NCI-H2107 (cell line): ENCODE measurements at places on chromosomes 6 and 20.

DNA sequence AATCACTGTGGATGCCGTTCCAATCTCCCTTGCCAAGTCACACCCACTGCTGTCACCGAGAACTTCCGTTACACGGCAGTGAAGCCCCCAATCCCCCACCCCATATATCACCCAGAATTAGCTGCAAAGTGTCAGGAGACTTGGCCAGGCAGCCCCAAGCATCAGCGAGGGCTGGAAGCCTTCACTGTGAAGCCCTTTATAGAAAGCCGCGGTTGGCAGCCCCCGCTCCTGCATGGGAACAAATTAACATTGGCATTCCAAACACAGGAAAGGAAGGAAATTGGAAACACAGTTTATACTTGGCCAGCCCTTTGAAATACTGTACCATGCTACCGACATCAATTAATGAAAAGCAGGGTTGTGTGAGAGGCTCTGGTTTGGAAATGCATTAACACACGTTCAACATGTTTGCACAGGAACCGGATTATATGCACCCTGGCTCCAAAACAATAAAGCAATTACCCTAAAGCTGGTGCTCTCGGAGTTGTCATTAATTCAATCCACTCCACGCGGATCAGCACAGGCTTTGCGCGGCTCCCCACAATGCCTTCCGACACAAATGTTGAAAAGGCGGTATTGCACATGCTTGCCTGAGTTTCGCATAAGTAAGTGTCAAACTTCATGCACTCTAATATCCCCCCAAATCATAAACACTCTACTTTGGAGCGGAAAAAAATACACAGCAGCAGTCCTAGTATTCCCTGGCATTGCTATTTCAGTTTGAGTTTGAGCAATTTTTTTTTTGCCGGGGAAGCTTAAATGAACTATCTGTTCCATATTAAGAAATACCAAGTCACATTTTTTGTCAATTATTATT is 7.1 kb downstream of the BMP7 start:
- no peak for DNase-seq

- DNase-seq: no peak
Observed at GRCh38 chr20:50611128-50611810, 80.1 kb downstream of the RIPOR3 start.

DNA sequence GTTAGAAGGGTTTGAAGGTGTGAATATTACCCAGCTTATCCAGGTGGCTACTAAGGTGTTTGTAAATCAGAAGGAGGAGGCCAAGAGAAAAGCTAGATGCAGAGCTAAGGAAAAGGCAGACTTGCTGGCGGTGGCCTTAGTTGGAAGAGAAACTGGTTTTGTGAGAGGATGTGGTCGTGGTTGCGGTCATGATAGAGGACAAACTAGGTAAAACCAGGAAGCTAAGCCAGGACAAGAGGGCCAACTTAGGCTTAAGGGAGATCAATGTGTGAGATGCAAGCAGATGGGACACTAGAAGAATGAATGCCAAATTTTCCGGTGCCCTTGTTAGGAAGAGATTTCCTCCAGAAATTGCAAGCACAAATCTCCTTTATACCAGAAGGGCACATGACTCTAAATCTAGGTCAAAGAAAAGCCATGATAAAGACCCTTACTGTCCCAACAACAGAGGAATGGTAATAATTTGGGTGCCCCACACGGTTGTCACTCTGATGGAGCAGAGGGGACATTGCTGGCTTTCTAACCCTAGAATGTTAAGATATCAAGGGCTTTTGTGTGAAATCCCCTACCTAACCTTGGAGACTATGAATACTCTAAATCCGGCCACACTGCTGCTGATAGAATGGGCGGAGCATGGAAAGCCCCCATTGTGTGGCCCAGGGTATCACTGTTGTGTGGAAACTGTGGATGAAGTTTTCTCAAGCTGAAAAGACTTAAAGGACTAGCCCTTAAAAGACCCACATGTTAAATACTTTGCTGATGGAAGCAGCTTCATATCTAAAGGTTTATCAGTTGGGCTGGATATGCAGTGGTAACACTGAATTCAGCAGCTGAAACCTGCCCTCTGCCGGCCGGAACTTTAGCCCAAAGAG is 7.8 kb downstream of the IL22RA2 start:
- DNase-seq: no peak

- DNase-seq: no peak
Observed at GRCh38 chr20:25083773-25084625, 2.1 kb upstream of the VSX1 start.

DNA sequence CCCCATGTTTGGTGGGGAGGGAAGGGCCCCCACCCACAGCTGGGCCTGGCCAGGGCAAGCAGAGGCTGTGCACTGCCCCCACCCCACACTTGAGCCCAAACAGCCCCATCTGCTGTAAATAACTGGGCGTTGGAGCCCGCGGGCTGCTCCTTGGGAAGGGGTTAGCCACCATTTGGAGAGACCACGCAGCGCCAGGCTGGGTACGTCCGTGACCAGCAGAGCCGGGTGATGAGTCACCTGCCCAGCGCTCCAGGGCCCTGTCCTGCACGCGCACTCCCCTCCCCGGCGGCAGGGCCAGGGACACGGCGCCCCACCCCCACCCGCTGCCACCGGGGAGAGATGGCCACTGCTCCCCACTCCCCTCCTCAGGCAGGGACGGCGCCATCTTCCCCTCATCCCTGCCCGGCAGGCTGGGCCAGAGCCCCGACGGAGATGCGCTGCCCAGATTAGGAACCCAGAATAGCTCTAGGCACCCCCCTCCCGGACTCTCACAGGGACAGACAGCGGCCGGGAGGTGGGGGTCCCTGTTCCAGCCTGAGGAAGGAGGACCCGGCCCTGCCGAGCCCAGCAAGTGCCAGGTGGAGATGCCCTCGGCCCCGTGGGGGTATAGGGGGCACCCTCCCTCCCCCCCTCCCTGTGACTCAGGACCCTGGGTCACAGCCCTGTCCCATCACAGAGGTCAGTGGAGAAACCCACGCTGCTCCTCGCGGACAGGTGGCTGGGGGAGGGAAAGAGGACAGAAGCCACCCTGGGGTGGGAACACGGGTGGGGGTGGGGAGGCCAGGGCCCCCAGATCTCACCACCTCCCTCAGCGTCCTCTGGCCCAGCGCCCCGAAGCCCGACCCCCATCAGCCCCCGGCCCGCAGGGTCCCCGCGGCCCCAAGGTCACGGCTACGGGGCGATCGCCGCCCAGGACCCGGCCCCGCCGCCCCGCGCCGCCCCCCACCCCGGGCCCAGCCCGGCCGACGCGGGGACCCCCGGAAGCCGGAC is 642 bp downstream of the EEF1A2 start:
- no peak for DNase-seq

GRCh38 chr6:133501675-133502270 is 260.6 kb downstream of the EYA4 start:
- DNase-seq: no peak

DNA sequence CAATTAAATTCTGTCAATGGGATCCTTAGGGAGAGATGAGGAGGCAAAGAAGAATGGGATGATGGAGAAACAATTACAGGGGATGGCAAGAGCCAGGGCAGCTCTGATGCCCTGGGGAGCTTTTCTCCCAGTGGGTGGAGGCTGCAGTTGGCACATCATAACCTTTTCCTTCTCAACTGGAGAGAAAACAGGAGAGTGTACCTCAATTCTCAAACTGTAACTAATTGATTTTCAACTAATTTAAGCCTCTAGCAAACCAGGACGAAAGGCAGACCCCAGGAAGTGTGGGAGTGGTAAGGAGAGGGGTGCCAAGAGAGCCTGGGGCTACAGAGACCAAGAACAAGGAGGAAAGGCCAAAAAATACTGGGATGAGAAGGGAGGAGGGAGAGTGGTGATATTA is 5.7 kb downstream of the BMP5 start:
- DNase-seq: no peak

DNA sequence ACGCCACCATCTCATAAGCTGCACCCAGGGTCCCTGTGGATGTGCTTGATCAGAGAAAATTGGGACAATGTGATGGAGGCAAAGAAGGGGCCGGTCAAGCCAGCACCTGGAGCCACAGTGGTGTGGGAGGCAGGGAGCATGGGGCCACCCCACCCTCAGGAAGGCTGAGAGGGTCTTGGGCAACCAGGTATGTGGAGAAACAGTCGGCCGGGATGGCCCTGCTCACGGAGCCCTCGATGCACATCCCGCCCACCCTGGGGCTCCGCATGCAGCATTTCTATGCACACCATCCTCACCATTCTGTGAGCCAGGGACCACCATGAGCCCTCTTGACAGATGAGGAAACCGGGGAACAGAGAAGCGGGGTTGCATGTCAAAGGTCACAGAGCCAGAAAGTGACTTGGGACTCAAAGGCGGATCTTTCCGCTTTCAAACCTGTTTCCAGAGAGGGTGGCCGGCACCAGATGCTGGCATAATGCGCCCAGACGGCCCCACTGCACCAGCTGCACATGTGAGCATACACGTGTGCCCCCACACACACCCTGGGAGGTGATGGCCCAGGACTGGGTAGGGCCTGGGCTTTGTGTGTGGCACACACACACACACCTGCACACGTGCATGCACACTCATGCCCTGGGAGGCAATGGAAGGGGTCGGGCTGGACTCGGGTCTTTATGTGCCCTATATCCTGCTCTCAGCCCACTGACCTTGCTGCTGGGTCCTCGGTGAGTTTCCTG is 398.5 kb downstream of the TAF4 start:
- DNase-seq: no peak

DNA sequence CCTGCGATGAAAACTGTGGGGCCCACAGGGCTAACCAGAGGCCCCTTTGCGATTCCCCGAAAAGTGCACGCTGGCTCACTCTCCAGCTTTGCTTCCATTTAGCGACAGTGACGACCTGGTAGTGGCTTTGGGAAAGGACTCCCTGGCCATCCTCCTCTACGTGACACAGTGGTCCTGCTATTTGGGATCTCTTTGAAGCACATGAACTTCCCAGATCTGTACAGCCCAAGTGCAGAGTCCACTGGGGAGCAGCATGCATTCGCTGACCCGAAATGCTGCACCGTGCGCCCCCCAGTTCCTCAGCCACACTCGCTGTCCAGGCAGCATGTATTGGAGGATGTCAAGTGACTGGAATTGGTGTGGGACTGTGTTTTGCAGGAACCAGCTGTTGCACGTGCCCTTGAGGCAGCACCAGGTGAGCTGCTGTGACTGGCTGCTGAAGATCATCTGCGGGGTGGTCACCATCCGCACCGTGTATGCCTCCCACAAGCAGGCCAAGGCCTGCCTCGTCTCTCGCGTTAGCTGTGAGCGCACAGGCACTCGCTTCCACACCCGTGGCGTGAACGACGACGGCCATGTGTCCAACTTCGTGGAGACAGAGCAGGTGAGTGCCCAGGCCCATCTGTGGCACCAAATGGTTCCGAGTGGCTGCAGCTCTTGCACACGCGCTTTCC is 51.6 kb downstream of the SYNJ2 start:
- DNase-seq: no peak

DNA sequence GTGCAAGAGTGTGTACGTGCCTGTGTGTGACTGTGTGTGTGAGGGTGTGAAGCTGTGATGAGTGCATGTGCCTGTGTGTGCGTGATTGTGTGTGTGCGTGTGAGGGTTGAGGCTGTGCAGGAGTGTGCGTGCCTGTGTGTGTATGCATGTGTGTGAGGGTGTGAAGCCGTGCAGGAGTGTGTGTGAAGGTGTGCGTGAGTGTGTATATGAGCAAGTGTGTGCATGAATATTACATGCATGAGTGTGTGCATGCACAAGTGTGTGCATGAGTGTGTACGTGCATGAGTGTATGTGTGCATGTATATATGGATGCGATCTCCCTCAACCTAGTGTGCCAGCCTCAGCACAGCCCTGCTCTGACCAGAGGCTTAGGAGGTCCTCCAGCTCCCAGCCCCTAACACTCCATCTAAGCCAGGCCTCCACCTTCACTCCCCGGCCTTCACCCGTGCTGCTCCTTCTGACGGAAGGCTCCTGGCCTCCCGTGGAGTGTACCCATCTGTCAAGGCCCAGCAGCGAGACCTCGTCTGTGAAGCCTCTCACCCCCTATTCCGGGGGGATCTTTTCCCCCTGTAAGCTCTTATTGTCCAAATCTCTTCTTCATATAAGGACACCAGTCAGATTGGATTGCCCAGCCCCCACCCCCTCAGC is 19.9 kb upstream of the PHACTR3 start:
- no peak for DNase-seq

GRCh38 chr6:54041239-54041638 is 70.0 kb upstream of the MLIP start:
- no peak for DNase-seq

DNA sequence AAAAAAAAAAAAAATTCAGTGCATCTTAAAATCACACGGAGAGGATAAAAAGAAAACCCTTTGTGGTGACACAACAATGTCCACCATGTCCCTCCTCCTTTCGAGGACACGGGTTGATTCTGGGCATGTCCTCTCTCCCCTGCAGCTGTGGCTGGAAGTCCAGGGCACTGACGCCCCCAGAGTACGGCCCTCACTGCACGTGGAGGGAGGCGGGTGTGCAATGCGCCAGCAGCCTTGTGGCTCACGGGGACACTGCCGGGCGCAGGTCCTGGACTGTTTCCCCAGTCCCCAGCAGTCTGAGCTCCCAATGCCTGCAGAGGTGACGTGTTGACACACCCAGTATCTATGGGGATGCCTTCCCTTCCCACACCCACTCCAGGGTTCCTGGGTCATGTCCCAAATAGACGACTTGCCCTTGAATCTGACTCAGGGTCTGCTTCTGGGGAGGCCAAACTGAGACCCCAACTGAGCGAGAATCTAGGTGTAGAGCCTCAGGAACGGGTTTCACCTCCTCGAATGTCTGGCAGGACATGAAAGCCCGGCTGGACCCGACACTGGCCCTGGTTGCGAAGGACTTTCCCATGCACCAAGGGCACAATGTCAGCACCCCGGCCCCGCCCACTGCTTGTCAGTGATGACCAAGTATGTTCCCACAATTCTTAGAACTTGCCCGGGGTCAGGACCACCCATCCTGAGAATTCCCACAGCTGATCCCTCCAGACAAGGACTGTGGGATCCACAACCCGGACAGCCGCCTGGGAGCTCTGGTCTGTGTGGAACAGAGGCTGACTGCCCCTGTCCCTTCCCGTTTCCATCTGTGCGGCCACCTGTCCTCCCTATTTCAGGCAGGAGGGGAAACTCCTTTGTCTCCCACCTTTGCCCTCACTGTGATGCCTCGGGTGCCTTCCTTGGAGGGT is 425.1 kb upstream of the SULF2 start:
- DNase-seq: no peak

DNA sequence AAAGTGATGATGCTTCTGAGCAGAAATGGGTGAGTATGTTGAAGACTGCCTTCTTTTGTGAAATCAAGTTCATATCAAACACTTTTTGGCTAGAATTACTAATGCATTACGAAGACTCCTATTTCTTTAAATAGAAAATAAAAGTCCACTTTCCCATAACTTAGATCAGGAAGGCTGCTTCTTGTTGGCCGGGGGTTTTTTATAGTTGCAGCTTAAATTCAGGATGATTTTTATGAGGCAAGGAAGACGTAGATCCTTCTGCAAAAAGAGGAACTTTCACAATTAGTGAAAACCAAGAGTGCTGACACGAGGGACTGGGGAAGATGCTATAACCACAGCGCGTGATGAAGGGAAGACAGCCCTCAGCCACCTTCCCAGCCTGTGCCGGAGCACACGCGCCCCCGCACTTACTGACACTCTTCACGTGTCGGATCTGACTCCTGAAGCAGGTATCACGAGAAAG is 206.1 kb upstream of the PRDM1 start:
- DNase-seq: no peak
